Renal cortex interstitium (tissue), 15 donors: ENCODE measurements at places on chromosomes 1 and 21. TPM values are rescaled to one million over a fixed set of nuclear protein-coding genes. Genes with fewer than 3 reads are reported as not detected.

- DNase-seq, result no peak
These were observed 65.6 kb downstream of the IFI44 start for GRCh38 chr1:78715181-78715661.

- DNase-seq, result no peak
These were observed 15.7 kb downstream of the TFB2M start for GRCh38 chr1:246550402-246550801.

- DNase-seq, result no peak
These were observed 252.9 kb upstream of the NR5A2 start for GRCh38 chr1:199774433-199775089.

DNA sequence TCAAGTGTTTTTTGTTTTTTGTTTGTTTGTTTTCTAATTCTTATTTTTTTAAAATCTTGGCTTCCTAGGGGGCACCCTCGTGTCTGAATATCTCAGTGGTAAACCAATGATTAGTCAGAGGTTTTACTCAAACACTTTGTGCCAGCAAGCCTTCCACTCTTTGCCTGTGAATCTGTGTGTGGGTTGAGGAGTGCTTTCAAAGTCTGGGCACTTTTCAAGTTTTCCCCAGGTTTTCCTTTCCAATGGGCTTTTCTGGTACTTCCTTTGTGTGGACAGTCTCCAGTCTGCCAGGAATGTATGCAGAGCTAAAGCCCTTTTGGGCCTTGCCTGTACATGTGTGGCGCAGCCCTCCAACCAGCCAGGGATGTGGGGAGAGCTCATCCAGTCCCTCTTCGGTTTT is 9.7 kb upstream of the PPIE start:
- no peak for DNase-seq

DNA sequence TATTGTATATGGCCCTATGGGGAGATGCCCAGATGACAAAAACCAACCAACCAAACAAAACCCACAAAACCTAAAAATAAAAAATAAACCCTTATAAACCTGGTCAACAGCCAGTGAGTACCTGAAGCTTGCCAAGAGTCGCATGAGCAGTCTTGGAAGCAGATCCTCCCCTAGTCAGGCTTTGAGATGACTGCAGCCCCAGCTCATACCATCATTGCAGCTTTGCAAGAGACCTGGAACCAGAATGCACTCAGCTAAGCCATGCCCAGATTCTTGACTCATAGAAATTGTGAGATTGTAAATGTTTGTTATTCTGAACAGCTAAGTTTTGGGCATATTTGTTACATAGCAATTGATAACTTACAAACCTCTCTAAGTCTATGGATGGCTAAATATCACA is 326.8 kb downstream of the HLX start:
- DNase-seq, result no peak

GRCh38 chr1:226064816-226065248 is 2.3 kb downstream of the H3-3A start:
- DNase-seq, result peak; percentile 61

DNA sequence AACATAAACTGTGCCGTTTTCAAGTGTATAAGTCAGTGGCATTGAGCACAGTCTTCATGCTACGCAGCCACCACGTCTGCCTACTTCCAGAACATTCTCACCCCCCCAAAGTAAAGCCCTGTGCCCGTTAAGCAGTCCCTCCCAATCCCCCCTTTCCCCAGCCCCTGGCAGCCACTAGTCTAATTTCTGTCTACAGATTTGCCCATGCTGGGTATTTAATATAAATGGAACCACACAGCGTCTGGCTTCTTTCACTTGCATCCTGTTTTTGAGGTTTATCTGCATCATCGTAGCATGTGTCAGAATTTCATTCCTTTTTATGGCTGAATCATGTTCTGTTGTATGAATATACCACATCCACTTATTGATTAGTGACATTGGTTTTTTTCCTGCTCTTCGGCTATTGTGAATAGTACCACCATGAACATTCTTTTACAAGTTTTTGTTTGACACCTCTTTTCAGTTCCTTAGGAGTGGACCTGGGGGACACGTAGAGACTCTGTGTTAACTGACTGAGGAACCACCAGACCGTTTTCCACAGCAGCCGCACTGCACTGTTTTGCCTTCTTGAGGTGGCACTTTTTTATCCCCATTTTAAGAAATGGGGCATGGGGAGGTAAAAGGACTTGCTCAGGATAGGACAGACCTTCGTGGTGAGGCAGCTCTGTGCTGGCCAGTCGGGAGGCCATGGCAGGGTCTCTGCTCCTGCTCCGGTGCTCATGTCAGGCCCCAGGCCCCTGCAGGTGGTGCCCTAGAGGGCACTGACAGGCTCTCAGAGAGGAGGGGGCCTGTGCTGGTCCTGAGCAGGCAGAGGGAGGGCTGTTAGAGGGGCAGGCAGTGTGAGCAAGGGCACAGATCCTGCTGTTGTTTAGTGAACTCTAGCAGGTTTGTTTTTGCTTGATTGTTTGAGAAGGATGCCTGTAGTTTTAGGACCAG is 123.8 kb downstream of the PCBP3 start:
- no peak for DNase-seq

DNA sequence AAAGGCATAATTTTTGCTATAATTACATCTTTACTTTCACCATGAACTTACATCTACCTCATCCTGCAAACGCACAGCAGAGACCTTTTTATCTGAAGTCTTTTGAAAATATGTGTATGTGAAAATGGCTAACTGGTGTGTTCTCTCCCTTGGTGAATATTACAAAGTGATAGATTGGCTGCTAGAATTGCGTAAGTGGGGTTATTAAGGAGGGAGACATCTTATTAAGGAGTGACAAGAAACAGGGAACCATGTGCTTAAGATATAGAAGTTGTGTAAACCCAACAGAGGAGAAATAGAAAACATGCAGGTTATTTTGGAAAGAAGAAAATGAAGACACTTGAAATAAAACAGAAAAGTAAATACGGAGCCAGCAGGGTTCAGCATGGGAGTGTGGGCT is 7.8 kb downstream of the KCNJ15 start:
- DNase-seq, result no peak

- no peak for DNase-seq
These were observed 99.4 kb downstream of the CRYAA start for GRCh38 chr21:43268086-43268803.

GRCh38 chr1:24910210-24910609 is 19.9 kb downstream of the RUNX3 start:
- DNase-seq, result no peak

GRCh38 chr1:29719253-29719652 is 482.9 kb downstream of the PTPRU start:
- DNase-seq, result no peak

Gene GNG4
- polyA plus RNA-seq, result 4.1 TPM

- no peak for DNase-seq
These were observed 66.4 kb downstream of the ANKRD13C start for GRCh38 chr1:70288166-70288565.

GRCh38 chr1:204410688-204411450 is 748 bp downstream of the PPP1R15B start:
- no peak for DNase-seq

DNA sequence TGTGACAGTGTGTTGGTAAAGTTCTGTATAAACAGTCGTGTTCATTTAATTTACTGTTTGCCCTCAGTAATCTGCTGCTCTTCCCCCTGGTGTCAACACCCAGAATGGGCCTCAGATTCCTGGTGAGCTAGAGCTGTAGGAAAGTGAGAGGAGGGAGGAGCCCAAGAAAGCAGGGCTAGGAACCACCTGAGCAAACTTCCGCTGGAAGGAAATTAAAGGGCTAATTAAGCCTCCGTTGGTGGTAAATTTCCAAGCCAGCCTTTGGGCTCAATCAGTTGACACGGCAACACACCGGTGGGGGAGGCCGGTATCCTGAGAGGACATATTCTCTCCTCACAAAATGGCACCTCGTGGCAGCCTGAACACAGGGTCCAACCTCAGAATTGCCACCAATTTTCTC is 32.9 kb downstream of the RAB3B start:
- no peak for DNase-seq

- no peak for DNase-seq
These were observed 56.2 kb downstream of the PEX14 start for GRCh38 chr1:10530756-10531495.

Gene ORC1
- polyA plus RNA-seq, result 8.7 TPM
